Naive thymus-derived CD8-positive, alpha-beta T cell (primary cell): ENCODE measurements at places on chromosomes 3 and 15.

DNA sequence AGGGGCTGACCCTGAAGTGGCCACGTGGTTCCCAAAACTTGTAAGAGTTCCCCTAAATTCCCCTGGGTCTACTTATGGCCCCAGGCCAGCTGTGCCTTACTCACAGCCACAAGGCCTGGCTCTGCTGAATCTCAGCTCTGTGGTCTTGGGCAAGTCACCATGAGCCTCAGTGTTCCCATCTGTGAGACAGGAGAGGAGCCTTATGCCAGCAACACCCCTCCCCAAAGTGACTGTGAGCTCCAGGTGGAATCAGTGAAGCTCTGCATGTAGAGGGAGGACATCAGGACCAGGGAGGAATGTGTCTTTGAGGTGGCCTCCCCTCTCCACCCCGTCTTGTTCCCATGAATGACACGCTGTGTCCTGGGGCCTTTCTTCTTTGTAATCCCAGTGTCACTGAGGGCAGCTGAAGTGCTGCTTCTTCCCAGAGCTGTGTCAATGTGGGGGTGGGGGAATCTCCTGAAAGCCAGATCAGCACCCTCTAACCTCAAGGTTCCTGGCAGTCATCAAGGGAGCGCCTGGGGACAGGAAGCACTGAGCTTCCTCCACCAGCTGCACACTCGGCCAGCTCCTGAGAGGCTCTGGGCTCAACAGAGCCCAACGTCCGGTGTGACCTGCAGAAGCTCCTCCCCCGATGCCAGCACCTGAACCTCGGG, 258.9 kb downstream of the UACA start:
- no peak for DNase-seq

GRCh38 chr15:56038015-56038414, 44.6 kb upstream of the NEDD4 start:
- DNase-seq, result no peak

- DNase-seq, result no peak
Observed at GRCh38 chr15:43932907-43933306, 106.1 kb downstream of the WDR76 start.

DNA sequence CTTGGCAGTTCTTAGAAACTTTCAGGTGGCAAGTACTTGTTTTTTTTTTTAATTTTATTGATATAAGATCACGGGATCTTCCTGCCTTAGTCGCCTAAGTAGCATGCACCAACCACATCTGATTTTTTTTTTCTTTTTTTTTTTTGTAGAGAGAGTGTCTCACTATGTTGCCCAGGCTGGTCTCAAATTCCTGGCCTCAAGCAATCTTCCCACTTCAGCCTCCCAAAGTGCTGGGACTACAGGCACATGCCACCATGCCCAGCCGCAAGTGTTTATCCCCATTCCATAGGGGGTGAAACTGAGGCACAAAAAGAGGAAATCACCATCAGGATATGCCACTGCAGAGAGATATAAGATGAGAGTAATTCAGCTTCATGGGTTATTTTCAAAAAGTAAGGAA, 102.9 kb downstream of the IGF2BP2 start:
- no peak for DNase-seq
